HCT116 (cell line): ENCODE measurements at places on chromosomes 2 and 18.
A peak's percentile ranks its signal among the peaks of the same experiment; 100 is the strongest.

GRCh38 chr2:121303531-121304263, 18.7 kb upstream of the TFCP2L1 start:
- H3K4me1 ChIP-seq: no peaks in the 10 kb centered on the region
- no peak for DNase-seq
- H3K27ac ChIP-seq: no peak overlapping the region
- no peaks in the 10 kb centered on the region for H3K27me3 ChIP-seq

- no peaks in the 10 kb centered on the region for H3K36me3 ChIP-seq
- no peak overlapping the region for H3K4me3 ChIP-seq
- no peaks in the 10 kb centered on the region for H3K27me3 ChIP-seq
- H3K27ac ChIP-seq: no peak overlapping the region
- DNase-seq: no peak
- H3K4me1 ChIP-seq: no peaks in the 10 kb centered on the region
These were observed 13.5 kb upstream of the REL start for GRCh38 chr2:60867848-60868247.

- H3K36me3 ChIP-seq: no peaks in the 10 kb centered on the region
- H3K27me3 ChIP-seq: no peaks in the 10 kb centered on the region
- no peak for DNase-seq
- no peak overlapping the region for H3K4me3 ChIP-seq
- H3K27ac ChIP-seq: no peak overlapping the region
- no peaks in the 10 kb centered on the region for H3K4me1 ChIP-seq
These were observed 65.3 kb downstream of the CXCR4 start for GRCh38 chr2:136052369-136053362.

DNA sequence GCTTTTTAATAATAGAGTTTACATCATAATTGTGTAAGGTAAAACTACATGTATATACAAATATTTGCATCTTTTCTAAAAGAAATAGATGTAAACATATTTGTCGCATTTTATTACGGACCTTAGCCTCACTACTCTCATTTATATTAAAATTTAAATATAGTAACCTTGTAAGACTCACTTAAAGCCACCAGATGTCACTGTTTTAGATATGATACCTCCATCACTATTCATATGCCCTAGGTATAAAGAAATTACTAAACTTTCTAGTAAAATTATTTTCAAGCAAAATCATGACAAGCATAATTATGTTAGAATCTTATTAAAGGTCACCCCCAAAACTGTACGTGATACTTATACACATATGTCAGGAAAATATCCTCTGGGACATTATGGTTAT, 674.3 kb upstream of the REG3G start:
- H3K4me3 ChIP-seq: no peak overlapping the region
- H3K27me3 ChIP-seq: no peaks in the 10 kb centered on the region
- no peaks in the 10 kb centered on the region for H3K4me1 ChIP-seq
- DNase-seq: no peak

GRCh38 chr2:240814280-240814679, 5.7 kb downstream of the KIF1A start:
- H3K27me3 ChIP-seq: no peaks in the 10 kb centered on the region
- DNase-seq: no peak
- no peak overlapping the region for H3K27ac ChIP-seq
- H3K4me1 ChIP-seq: no peaks in the 10 kb centered on the region

DNA sequence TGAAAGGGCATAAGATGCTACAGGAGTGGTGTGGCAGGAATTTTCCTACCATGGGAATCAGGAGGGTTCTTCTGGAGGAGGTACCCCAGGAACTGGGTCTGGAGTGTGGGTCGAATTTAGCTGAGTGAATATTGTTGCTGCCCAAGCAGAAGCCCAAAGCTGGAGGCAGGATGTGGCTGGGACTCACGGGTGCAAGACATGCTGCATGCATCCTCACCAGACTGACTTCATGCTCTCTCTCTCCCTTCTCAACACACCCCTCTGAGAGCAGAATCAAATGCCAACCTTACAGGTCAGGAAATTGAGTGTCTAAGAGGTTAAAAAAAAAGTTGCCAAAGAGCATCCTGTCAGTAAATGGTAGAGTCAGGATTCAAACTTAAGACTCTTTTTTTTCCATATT, 78.8 kb upstream of the TTC39C start:
- no peak overlapping the region for H3K27ac ChIP-seq
- no peaks in the 10 kb centered on the region for H3K4me1 ChIP-seq
- no peaks in the 10 kb centered on the region for H3K36me3 ChIP-seq
- no peaks in the 10 kb centered on the region for H3K27me3 ChIP-seq

GRCh38 chr2:80476535-80477117, 172.1 kb upstream of the LRRTM1 start:
- H3K27ac ChIP-seq: no peak overlapping the region
- no peaks in the 10 kb centered on the region for H3K27me3 ChIP-seq
- no peaks in the 10 kb centered on the region for H3K36me3 ChIP-seq

DNA sequence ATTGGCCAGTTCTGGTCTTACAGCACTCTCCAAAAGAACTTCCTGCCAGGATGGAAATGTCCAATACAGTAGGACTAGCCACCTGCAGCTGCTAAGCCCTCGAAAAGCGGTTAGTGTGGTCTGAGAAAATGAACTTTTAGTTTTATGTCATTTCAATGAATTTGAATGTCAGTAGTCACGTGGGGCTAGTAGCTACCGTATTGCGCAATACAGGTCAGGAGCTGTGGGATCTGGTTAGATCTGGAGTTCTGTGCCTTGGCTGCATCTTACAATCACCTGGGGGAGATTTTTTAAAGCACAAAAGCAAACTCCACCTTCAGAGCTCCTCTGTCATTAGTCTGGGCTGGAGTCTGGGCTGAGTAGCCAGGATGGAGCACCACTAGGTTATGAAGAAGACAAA, 35.9 kb downstream of the C1QL2 start:
- H3K27me3 ChIP-seq: peaks cover 3% of the 10 kb centered on the region; the same call in 1 of the 2 replicates
- H3K4me1 ChIP-seq: no peaks in the 10 kb centered on the region
- H3K4me3 ChIP-seq: no peak overlapping the region
- no peak for DNase-seq

DNA sequence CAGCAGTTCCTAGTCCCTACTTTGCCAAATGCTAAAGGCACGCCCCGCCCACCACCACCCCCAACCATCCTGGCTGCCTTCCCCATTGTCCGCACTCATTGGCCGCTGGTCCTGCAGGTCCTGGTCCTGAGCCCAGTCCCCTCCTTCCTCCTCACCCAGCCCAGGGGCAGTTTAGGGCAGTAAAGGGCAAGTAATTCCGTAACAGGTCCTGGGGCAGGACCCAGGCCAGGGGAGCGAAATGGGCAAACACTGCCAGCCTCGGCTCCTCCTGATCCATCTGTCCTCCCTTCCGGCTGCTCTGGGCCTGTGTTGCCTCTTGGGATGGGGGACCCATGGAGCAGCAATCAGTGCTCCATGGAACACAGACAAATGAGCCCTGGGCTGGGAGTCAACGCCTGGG, 6.1 kb downstream of the ADCY3 start:
- H3K4me1 ChIP-seq: peaks cover 3% of the 10 kb centered on the region; the same call in 1 of the 2 replicates
- H3K4me3 ChIP-seq: no peak overlapping the region
- no peak overlapping the region for H3K27ac ChIP-seq
- DNase-seq: no peak

DNA sequence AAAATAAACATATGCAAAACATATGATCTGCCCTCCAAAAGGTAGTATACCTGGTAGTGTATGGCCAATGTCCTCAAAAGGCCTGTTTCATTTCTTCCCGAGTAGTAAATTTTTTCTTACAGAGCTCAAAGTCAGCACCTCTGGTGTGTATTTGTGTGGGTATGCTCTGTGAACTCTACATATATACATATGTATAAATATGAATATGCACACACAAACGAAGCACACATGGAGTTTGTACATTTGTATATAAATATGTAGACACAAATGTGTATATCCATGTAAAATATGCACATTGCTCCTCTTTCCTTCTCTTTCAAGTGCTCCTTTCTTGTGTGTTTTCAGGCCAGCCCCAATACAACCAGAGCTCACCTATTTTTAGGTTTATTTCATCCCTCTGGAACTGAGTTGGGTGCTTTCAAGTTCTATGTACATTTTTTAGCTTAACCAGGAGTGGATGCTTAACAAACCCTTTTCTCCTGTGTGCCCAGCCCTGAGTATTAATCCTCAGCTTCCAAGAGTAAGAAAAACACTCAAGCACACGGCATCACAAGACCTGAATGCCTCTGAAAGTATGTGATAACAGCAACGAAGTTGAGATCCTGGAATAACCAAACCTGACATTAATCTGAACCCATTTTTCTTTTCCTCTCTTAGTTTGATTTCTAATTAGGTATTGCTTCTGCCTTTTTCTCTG, 12.2 kb upstream of the GALNT5 start:
- H3K36me3 ChIP-seq: no peaks in the 10 kb centered on the region
- no peak for DNase-seq
- H3K27ac ChIP-seq: peak overlapping the region; percentile 57; the same call in 1 of the 2 replicates
- peaks cover 53% of the 10 kb centered on the region for H3K4me1 ChIP-seq
- H3K4me3 ChIP-seq: peak overlapping the region; percentile 33; the same call in 1 of the 2 replicates
- H3K27me3 ChIP-seq: no peaks in the 10 kb centered on the region

GRCh38 chr2:166351319-166351718, 24.4 kb downstream of the SCN9A start:
- no peaks in the 10 kb centered on the region for H3K4me1 ChIP-seq
- H3K27me3 ChIP-seq: peaks cover 38% of the 10 kb centered on the region
- no peak for DNase-seq
- H3K4me3 ChIP-seq: no peak overlapping the region
- no peak overlapping the region for H3K27ac ChIP-seq

DNA sequence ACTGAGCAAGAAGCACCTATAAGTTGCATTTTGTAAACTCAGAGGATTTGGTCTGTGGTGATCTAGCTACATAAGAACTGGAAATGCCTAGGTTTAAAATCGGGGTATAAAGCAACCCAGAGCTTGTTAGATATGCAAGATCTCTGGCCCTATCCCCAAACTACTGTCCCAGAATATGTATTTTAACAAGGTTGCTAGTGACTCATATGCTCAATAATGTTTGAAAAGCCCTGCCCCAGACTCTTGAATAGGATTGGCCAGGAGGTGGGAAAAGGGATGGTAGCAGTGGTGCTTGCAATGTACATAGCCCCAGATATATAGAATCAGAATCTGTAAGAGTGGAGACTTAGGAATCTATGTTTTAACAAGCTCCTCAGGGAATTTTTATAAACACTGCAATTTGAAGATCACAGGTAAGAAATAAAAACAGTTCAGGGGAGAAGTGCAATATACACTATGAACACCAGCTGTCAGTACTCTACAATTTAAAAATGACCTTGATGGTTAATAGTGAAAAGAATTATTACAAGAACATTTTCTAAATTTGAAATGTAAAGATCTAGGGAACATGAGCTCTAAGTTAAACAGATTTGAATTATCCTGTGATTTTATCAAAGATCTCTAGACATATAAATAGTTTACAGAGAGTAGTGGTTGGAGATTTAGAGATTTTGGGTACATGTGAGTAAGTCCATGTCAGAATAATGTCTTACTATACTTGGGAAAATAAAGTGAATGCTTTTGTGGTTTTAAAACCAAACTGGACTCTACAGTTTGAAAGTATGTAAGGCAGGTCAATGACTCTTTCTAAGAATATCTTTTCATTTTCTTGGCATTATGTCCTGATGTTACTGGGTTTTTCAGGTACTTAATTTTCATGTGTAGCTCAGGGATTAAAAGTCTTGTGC, 7.7 kb upstream of the MMADHC start:
- peaks cover 10% of the 10 kb centered on the region for H3K4me1 ChIP-seq
- H3K4me3 ChIP-seq: no peak overlapping the region
- no peak overlapping the region for H3K27ac ChIP-seq
- DNase-seq: no peak

GRCh38 chr2:207408086-207408794, 121.5 kb upstream of the CREB1 start:
- no peak overlapping the region for H3K4me3 ChIP-seq
- H3K4me1 ChIP-seq: no peaks in the 10 kb centered on the region

GRCh38 chr2:209517436-209517835, 93.6 kb downstream of the MAP2 start:
- no peaks in the 10 kb centered on the region for H3K4me1 ChIP-seq
- H3K27me3 ChIP-seq: no peaks in the 10 kb centered on the region
- no peaks in the 10 kb centered on the region for H3K36me3 ChIP-seq
- DNase-seq: no peak

DNA sequence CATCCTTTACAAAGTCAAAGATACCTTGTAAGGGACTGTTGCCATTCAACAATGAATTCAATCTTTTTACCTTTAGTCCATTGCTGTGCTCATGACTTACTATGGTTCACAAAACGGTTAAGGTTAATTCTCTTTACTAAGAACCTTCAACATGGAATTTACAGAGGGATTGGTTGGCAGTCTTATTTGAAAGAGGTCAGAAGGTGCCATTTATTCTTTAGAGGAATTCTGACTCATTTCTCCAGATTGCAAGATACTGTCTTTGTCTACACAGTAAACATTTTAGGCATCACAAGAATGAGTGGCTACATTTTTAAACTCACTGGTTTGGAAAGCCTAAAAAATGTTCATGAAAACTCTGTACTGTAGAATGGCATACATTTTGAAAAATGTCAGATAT, 17.4 kb downstream of the KCNH7 start:
- no peaks in the 10 kb centered on the region for H3K4me1 ChIP-seq
- no peaks in the 10 kb centered on the region for H3K36me3 ChIP-seq
- no peak for DNase-seq
- no peaks in the 10 kb centered on the region for H3K27me3 ChIP-seq
- H3K27ac ChIP-seq: no peak overlapping the region

DNA sequence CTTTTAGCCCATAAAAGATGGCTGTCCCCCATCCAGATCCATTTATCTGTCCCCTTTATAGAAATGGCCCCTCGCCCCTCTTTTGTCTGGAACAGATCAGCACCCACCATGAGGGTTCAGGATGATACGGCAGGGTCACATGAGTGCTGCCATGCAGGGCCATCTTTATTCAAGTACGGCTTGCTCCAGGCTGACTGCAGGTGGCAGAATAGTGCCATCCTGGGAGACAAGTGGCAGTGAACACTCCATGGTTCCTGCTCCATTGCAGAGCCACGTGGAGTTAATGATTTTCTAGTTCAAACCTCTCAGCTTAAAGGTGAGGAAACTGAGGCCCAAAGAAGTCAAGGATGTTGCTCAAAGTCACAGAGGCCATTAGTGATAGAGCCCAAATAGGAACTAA, 180.6 kb downstream of the CLIP4 start:
- H3K27me3 ChIP-seq: peaks cover 77% of the 10 kb centered on the region
- H3K36me3 ChIP-seq: no peaks in the 10 kb centered on the region

DNA sequence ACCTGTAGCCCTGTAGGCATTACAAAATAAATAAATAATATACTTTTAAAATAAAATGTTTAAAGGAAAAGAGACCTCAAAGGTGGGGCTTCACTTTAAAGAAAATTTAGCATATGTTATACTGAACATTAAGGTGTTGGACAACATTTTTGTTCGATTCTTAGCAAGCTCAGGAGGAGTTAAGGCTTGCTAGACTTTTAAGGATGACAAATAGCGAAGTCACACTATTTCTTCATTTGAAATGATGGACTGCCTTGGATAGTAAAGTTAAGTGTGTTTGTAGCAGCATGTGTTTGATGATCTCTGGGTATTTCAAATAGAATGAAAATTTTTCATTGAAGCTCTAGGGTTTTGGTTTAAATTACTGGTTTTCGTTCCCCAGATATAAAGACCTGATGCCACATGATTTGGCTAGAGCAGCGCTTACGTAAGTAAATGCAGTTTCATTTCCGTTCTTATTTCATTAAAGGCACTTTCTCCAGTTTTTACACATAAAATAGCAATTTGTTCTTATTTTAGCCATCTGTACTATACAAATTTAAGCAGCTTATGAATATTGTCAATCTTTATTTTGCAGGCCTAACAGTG, 24.9 kb downstream of the HADHB start:
- no peaks in the 10 kb centered on the region for H3K4me1 ChIP-seq
- H3K27ac ChIP-seq: no peak overlapping the region
- H3K36me3 ChIP-seq: 0 out of 2 replicates have a peak, but pooled peaks cover 5% of the 10 kb centered on the region
- no peak overlapping the region for H3K4me3 ChIP-seq
- H3K27me3 ChIP-seq: no peaks in the 10 kb centered on the region
